Cardiac septum (tissue), 1 donor: ENCODE measurements at places on chromosomes 7 and 10.

DNA sequence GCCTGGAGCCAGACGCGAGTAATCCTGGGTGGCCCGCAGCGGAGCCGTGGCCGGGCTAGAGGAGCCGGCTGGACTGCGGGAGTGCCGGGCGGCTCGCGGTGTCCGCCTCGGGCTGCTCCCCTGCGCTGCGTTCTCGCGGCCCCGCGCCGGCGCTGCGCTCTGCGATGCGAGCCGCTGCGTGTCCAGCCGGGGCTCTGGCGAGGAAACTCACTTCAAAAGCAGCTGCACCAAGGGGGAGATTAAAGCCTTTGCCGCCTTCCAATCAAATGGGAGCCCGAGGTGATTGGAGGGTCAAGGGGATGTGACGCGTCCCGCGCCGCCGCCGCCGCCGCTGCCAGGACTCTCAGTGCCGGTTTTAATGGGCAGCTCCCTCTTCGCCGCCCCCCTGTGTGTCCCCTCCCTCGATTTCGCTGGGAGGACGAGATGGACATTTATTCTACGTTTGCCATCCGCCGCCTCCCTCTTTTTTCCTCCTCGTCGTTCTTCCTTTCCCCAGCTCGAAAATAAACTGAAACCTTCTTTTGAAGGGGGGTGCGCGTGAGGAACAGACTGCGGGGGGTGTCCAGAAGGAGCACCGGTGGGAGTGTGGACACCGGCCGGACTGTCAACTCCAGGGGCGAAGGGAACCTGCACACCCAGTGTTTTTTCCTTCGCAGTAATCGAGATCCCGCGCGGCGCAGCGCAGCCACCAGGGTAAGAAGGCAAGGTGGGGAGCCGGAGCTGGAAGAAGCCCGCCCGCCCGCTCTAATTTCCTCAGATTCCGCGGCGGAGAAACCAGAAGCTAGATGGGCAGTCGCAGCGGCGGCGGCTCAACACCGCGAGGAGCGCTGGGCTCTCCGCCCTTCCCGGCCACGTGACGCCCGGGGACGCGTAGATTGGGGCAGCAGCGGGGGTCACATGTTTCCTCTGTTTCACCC lies at the start of gene ZNF503:
Gene ZNF503, minus strand, starts transcription at position 196 of the 917 bp plus-strand sequence. CDS start 345 bp downstream, outside the sequence.
- DNase-seq = peak; percentile 97

DNA sequence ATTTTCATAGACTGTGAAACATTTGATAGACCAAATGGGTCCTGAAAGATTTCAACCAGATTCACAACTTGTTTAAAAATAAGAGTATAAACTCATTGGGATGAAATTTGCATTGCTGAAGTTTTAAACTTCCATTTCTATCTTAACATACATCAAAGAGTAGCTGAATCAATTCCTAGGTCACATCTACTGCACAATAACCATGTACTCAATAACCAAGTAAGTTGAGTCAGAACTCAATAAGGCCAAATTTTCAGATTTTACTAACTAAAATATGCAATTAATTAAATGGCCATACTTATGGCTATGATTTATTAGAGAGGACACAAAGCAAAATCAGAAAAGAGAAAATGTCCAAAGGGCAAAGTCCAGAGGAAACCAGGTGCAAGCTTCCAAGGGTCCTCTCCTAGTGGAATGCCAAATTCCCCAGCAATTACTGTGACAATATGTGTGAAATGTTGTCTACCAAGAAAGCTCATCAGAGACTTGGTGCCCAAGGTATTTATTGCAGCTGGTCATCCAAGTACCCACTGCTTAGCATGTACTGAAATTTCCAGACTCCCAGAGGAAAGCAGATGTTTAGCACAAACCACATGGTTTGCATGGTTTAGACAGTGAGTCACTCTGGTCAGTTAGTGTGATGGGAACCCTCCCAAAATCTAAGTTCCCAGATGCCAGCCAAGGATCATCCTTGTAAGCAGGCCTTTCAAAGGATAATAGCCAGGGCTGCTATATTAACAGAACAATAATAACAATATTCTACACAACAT lies 238.9 kb downstream of the IPMK start:
- DNase-seq = no peak

- peak; percentile 92 for DNase-seq
Measured at GRCh38 chr10:11742009-11742778, at the start of gene ECHDC3. ECHDC3 (plus strand) TSS chr10:11742382; CDS start chr10:11742577, 195 bp downstream.

DNA sequence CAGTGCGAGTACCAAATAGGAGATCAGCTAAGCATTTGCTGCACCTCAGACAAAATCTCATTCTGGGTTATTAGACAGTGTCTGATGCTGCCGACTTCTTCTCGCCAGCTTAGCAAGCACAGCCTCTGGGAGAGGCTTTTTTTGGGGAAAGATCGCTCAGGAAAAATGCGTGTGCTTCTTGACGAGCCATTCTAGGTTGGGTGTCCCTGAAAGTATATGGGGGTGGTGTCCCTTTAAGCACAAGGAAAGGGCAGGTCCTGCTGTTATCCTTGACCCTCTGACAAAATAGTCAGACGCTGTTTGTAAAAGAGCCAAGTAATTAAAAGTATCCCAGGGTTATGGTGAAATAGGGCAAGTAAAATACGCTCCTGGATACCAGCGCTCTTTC lies 540.1 kb upstream of the FZD8 start:
- no peak for DNase-seq

DNA sequence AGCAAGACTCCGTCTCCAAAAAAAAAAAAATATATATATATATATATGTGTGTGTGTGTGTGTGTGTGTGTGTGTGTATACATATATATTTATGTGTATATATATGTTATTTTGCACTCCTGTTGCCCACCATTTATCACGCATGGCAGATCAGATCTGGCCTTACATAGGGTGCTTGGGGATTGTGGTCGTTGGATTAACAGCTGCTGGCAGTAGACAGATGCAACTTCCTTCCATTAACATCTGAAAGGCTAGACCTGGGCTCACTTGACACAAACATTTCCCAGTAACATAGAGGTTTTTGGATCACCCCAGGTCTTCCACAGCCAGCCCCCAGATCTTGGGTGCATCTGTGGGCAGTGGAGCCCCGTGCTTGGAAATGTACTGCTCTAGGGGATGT lies 40.8 kb upstream of the DLD start:
- DNase-seq = no peak

- DNase-seq = no peak
Measured at GRCh38 chr10:35386594-35387174, 50.4 kb downstream of the CCNY start.

DNA sequence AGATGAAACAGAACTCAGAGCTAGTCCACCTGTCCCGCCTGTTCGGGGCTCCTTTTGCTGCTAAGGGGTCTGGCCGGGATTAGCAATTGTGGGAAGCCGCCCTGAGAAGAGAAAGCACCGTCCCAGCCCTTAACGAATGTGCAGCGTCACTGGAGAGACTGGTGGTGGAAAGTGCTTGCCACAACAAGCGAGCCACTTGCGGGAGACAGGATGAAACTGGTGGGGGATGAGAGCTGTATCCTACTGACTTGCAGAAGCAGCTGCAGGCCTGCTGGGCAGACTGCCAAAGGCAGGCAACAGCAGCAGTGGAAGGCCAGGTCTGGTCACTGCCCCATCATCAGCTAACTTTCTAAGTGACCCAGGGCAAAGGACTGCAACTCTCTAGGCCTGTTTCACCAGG lies 95.4 kb downstream of the FAM53B start:
- DNase-seq = peak; percentile 91

DNA sequence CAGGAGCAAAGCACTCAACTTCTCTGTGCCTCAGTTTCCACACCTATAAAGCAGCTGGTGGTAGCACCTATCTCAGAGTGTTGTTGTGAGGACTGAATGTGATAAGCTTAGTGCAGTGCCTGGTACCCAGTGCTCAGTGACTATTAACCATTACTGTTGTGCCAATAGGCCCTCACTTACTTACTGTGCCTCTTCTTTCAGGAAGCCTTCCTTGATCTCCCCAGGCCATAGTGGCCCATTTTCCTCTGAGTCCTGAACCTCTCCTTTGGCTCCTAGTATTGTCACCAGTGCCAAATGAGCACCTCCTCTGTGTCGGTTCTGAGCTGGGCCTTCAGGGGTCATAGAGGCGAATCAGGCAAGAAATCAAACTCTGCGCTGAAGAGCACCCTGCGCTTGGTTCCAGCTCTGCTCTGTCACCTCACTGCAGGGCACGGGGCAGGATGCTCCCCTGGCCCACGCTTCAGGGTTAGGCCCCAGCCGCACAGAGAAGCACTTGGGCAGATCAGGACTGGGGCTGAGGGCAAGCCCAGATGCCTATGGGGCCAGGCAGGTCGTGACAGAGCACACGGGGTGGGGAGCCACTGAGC lies 2.5 kb downstream of the CALHM1 start:
- DNase-seq = no peak

- no peak for DNase-seq
Measured at GRCh38 chr7:134438946-134439345, 20.0 kb downstream of the AKR1B1 start.

DNA sequence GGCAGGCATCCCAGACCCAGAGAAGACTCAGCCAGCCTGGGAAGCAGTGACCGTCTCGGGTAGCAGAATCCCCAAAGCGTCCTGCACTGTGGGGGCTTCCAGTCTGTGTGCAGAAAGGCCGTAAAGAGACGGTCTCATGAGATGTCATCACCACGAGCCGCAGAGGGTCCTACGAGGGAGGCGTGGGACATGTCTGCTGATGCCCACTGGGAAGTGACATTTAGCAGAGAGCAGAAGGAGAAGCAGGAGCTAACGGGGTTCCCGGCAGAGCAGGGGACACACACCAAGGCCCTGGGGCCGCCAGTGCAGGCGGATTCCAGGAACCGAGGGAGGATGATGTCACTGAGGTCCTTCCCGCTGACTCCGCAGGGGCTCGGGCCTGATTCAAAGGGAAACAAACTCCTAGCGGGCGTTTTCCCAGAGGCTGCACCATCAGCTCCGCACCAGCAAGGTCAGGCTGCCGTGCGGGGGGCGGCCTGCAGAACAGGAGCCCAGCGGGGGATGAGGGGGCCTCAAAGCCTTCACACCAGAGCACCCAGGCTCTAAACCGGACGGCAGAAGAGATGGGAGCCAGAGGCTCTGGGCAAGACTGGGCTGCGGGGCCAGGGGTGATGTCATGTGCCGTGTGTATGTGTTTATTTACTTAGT lies 85.4 kb upstream of the PDGFA start:
- no peak for DNase-seq

- DNase-seq = no peak
Measured at GRCh38 chr10:24971374-24971773, 19.0 kb upstream of the PRTFDC1 start.

GRCh38 chr7:140719721-140720120 lies 23.2 kb downstream of the NDUFB2 start:
- DNase-seq = no peak

DNA sequence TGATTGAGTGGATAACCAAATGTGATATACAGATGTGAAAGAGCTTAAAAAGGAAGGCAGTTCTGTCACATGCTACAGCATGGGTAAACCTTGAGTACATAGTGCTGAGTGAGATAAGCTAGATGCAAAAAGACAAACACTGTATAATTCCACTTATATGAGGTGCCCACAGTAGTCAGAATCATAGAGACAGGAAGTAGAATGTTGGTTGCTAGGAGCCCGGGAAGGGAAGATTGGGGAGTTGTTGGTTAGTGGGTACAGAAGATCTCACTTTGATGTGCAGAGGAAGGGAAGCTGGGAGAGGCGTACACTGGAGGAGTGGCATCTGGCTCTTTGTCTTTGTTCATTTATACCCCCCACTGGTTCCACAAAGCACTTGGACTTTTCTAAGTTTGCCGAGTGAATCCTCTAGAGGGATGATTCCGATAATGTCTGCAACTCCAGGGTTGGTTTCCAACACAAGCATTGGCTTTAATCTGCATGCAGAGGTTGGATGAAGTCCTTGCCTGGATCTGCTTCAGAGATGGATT lies 39.5 kb downstream of the TSPAN14 start:
- peak; percentile 9 for DNase-seq

- no peak for DNase-seq
Measured at GRCh38 chr7:3980300-3980643, 679.2 kb downstream of the SDK1 start.
